ENCODE measurements at places on chromosomes 7 and 10.

GRCh38 chr7:77942431-77942830 is 143.9 kb downstream of the PHTF2 start:
- H3K4me3 ChIP-seq: no peak overlapping the region
- H3K27me3 ChIP-seq: no peaks in the 10 kb centered on the region
- no peaks in the 10 kb centered on the region for H3K36me3 ChIP-seq

DNA sequence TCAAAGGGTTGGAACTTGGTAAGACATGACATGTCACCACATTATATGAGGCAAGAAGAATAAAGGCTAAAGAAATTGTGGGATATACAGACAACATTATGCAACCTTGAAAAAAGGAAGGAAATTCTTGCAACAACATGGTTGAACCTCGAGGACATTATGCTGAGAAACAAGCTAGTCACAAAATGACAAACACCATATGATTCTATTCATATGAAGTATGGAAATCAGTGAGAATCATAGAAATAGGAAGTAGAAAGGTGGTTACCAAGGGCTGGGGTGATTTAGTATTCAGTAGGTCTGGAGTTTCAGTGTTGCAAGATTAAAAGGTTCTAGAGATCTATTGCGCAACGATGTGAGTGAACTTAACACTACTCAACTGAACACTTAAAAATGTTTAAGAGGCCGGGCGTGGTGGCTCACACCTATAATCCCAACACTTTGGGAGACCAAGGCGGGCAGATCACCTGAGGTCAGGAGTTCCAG is 126.9 kb upstream of the TBX20 start:
- no peak for DNase-seq
- no peaks in the 10 kb centered on the region for H3K36me3 ChIP-seq
- no peak overlapping the region for H3K27ac ChIP-seq
- no peaks in the 10 kb centered on the region for H3K27me3 ChIP-seq
- H3K4me3 ChIP-seq: no peak overlapping the region
- peaks cover 10% of the 10 kb centered on the region for H3K4me1 ChIP-seq

DNA sequence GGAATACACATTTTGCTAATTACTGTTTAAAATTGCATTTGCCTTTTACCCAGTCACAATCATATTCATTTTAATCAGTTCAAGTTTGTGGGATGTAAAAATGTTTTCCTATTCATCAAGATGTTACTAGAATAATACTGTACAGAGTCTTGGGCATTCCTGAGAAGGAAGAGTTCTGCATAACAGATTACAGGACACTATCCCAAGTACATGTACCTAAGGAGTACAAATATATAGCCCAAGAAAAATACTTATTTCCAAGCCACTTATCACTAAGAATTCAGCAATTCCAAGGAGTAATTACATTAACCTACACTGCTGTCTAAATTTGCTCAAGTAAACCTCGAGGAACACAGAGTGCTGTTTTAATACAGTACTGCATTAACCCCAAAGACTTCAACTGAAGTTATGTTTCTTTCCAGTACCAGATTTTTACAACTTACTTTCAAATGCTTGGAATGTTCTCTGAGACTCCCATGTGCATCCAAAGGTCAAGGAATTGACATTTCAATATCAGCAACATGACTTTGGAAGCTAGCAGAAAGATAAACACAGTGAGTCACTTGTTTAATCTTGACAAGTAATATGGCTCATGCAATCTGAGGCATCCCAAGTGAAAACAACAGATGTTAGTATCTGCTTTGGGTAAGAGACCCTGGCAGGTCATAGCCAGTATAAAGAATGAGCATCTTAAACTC is 125.4 kb upstream of the BET1 start:
- H3K4me1 ChIP-seq: no peaks in the 10 kb centered on the region
- DNase-seq: no peak
- no peak overlapping the region for H3K4me3 ChIP-seq
- H3K27me3 ChIP-seq: no peaks in the 10 kb centered on the region
- H3K27ac ChIP-seq: no peak overlapping the region

DNA sequence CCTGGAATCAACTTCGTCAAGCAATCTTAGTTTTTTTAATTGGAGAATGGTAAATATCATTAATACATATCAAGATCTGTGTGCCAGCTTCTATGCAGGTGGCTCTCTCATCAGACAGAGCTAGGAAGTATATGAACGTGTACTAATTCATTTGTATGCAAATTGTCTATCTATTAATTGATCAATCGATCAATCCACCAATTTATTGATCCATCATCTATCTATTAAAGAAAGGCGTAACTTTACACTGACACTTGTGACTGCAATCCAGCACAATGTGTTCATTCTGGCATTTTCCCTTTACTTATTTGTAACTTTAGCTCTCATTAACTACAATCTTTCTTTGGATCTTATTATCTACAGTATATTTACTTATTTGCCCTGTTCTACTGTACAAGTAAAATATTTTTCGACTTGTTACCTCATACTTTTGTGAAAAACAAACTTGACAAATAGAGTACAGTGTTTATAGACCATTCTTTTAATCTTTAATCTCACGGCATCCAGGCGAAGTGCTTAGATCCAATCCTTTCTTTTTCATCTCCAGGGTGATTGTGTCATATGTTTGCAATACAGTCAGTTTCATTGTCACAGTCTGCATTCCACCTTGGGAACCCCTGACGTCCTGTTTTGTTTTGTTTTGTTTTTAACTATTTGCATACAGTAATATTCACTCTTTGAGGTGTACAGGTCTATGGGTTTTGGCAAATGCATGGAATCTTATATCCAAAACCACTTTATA is 22.0 kb upstream of the GHRHR start:
- H3K27me3 ChIP-seq: no peaks in the 10 kb centered on the region
- no peaks in the 10 kb centered on the region for H3K36me3 ChIP-seq
- no peak overlapping the region for H3K4me3 ChIP-seq
- no peak for DNase-seq
- H3K27ac ChIP-seq: no peak overlapping the region

GRCh38 chr10:6269953-6270867 is 67.5 kb downstream of the PFKFB3 start:
- no peaks in the 10 kb centered on the region for H3K36me3 ChIP-seq
- H3K4me3 ChIP-seq: no peak overlapping the region
- DNase-seq: no peak
- no peak overlapping the region for H3K27ac ChIP-seq
- H3K4me1 ChIP-seq: peaks cover 7% of the 10 kb centered on the region

DNA sequence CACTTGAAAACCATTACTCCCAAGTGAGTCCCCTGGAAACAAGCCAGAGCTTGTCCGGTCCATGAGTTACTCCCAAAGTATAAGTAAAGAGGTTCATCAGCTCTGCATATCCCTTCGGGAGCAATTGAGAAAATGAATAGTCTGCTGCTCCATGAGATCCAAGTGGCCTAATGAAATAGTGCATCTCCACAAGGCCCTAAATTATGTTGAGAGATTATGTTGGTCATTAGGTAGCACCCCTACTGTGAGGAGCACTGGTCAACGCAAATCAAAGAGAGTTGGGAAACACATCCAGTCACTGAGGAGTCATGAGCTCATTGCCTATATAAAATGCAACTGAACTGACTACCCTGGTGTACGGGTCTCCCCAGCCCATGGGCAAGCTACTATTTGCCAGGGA is 205.5 kb upstream of the AOAH start:
- no peaks in the 10 kb centered on the region for H3K27me3 ChIP-seq
- no peaks in the 10 kb centered on the region for H3K36me3 ChIP-seq
- no peaks in the 10 kb centered on the region for H3K4me1 ChIP-seq

- no peaks in the 10 kb centered on the region for H3K27me3 ChIP-seq
- DNase-seq: no peak
- peaks cover 30% of the 10 kb centered on the region for H3K4me1 ChIP-seq
- H3K4me3 ChIP-seq: peak overlapping the region; percentile 36
- peak overlapping the region; percentile 50 for H3K27ac ChIP-seq
Observed at GRCh38 chr10:114304571-114305421, 65.7 kb downstream of the VWA2 start.

GRCh38 chr10:132834311-132834761 is 48.4 kb upstream of the NKX6-2 start:
- H3K36me3 ChIP-seq: no peaks in the 10 kb centered on the region
- DNase-seq: no peak
- H3K27me3 ChIP-seq: peaks cover 22% of the 10 kb centered on the region
- H3K4me1 ChIP-seq: peaks cover 3% of the 10 kb centered on the region
- H3K27ac ChIP-seq: no peak overlapping the region

All from heart left ventricle (tissue), 16 donors.